Activated CD4-positive, alpha-beta T cell treated with anti-CD3 and anti-CD28 coated beads, Interleukin-2, amount 50 U/mL, for 24 hours (primary cell): ENCODE measurements at places on chromosomes 1 and 21.

GRCh38 chr1:69413129-69413528 is 154.6 kb upstream of the LRRC7 start:
- no peak for DNase-seq

DNA sequence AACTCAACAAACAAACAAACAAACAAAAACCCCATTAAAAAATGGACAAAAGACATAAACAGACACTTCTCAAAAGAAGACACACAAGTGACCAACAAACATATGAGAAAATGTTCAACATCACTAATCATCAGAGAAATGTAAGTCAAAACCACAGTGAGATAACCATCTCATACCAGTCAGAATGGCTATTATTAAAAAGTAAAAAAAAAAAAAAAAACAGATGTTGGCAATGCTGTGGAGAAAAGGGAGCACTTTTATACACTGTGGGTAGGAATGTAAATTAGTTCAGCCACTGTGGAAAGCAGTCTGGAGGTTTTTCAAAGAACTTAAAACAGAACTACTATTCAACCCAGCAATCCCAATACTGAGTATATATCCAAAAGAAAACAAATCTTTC is 94.7 kb downstream of the PLPP3 start:
- no peak for DNase-seq

- DNase-seq: no peak
Observed at GRCh38 chr21:41011951-41012366, 156.0 kb upstream of the BACE2 start.

DNA sequence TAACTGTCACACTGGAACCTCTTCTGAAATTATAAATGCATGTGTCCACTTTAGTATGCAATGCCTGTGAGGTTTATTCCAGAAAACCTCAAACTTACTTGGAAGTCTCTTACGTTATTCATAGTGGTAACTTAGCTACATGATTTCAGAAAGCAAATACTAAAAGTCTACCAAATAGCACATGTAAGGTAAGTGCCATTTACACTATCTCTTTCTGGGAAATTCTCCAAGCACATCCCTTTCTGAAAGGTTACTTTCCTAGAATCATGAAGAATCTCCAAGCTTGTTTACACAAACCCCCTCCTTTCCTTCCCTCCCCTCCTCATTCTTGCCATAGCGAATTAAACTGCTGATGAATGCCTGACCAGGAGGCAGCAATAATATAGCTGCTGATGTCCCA is 42.5 kb downstream of the RAB3GAP2 start:
- no peak for DNase-seq

DNA sequence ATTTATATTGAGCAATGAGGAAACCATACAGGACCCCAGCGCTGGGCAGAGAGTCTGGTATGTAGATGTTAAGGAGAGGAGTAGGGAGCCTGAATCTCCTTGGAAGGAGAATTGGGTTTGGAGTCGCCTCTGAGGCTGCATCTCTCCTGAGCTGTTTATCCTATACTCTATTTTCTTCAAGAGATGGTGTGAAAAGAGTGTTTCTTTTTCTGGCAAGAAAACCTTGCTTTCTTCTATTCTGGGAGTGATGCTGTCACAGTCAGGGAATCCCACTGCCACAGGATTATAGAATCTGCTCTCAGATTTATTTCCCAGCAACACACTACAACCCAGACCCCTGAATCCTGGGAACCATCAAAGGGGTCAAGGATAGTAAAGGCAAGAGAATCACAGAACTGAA is 3.3 kb downstream of the LURAP1 start:
- no peak for DNase-seq

- DNase-seq: no peak
Observed at GRCh38 chr1:234897754-234898454, 230.7 kb downstream of the TOMM20 start.

DNA sequence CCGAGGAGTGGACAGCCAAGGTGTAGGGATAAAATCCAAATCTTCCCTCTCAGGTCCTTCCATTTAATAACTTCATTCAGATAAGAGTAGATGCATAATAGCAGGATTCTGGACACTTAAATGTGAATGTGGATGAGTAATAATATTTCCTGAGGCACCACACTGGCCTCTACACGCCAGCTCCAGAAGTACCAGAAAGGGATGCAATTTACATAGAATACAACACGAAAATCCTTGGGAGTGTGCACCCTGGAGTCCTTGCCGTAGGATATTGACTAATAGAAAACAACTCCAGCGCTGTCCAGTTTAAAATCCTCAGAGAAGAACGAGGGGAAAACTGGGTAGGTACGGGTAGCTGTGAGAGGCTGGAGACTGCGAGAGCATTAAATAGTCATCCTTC is 6.9 kb downstream of the PLXNA2 start:
- no peak for DNase-seq

DNA sequence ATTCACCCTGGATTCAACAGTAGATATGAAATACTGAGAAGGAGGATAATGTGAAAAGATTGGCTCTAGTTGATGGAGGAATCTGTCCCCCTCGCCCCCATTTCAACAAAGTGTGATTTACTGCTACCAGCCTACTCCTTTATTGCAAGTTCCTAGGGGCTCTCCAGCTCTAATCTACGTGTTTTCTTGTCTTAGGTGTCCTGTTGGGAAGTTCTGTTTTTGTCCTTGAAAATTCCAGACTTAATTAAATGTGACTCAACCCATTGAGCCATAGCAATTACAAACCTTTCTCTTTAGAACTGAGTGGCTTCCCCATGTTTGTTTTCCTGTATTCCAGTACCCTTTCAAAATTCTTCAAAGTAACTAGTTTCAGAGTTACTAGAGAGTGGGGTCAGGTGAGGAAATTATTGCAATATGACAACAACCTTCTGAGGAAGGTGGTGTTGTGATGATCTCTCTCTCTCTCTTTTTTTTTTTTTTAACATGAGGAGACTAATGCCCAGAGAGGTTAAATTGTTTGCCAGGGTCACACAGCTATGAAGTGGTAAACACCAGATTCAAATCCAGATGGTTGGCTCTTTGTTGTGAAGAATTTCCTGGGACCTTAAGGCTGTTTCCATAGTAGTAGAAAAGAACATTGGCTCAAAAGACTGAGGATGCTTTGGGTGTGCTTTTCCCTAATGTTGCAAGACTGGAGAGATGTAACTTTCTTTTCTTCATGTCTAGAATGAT is 3.5 kb downstream of the RGL1 start:
- DNase-seq: no peak

- DNase-seq: no peak
Observed at GRCh38 chr1:36157115-36157903, 1.3 kb downstream of the MAP7D1 start.

DNA sequence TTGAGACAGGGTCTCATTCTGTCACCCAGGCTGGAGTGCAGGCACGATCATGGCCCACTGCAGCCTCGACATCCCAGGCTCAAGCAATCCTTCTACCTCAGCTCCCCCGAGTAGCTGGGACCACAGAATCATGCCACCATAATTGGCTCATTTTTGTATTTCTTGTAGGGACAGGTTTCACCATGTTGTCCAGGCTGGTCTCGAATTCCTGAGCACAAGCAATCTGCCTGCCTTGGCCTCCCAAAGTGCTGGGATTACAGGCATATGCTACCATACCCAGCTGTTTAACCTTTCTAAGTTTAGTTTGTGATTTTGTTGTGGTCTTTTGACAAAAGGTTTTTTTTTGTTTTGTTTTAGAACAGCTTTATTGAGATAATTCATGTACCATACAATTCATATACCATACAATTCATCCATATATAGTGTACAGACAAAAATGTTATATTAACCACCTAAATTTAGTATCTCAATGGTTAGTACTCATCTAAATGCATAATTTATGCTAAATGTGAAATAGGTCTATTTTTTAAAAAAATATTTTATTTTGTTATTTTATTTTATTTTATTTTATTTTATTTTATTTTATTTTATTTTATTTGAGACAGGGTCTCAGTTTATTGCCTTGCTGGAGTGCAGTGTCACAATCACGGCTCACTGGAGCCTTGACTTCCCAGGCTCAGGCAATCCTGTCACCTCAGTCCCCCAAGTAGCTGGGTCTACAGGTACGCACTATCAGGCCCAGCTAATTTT is 8.9 kb downstream of the ZMPSTE24 start:
- DNase-seq: no peak

GRCh38 chr21:38930853-38931252 is 125.1 kb downstream of the ETS2 start:
- no peak for DNase-seq

DNA sequence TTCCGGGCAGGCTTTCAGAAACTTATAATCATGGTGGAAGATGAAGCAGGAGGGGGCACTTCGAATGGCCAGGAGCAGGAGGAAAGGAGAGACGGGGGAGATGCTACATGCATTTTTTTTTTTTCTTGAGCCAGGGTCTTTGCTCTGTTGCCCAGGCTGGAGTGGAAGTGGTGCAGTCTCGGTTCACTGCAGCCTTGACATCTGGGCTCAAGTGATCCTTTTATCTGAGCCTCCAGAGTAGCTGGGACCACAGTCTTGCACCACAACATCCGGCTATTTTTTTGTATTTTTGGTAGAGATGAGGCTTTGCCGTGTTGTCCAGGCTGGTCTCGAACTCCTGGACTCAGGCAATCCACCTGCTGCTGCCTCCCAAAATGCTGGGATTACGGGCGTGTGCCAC is 61.6 kb downstream of the SELENOF start:
- DNase-seq: no peak

- DNase-seq: no peak
Observed at GRCh38 chr1:21667348-21668231, 1.6 kb downstream of the RAP1GAP start.

- no peak for DNase-seq
Observed at GRCh38 chr21:37363936-37364335, 2.6 kb upstream of the DYRK1A start.

DNA sequence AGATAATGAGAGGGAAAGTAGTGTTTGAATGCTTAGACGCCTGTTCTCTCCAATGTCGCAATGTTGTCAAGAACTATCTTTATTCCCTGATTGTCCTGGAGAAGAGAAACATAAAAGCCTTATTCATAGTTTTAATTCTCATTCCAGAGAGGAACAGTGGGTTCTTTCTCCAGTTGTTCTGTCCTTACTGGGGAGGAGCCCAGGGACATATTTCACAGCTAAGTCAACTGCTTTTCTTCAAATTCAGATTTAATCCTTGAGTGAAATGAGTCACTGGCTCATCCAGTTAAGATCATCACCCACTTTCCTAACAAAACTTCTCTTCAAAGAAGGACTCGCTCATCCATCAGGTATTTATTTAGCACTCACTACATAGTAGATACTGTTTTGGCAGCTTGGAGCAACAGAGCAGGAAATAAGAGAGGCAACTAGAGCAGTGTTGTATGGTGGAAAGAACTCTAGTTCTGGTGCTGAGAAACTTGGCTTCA is 365.7 kb upstream of the USP24 start:
- DNase-seq: no peak

GRCh38 chr21:41761211-41761933 is 5.5 kb downstream of the RIPK4 start:
- no peak for DNase-seq

DNA sequence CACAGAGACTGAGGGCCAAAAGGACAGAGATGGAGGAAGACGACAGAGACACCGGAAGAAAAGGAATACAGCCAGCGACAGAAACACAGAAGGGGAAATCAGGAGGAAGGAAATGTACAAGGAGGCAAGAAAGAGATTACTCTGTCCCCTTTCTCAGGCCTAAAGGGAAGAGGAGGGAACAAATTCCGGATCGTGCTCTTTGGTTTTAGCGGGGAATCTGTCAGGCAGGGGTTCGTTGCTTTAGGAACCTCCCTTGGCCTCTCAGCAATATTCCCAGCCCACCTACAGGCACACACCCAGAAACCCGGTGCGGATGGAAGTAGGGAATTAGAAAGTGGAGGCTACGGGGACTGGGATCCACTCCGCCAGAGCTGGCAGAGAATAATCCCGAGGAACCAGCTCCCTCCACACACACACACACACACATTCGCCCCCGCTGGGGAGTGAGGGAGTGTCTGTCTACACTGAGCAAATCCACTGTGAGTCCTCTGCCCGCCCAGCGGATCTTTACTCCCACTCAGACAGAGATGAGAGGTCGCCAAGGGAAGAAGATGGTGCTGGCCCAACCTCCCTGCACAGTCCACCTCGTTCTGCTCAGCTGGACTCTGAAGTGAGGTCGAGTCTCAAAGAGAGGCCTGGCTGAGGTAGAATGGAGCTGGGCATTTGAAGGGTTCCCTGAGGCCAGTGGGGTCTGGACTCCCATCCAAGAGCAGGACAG is 5.7 kb downstream of the TAL1 start:
- DNase-seq: no peak

- no peak for DNase-seq
Observed at GRCh38 chr1:183276386-183277080, 90.5 kb downstream of the LAMC2 start.

- no peak for DNase-seq
Observed at GRCh38 chr1:150909585-150910180, 16.5 kb upstream of the SETDB1 start.

DNA sequence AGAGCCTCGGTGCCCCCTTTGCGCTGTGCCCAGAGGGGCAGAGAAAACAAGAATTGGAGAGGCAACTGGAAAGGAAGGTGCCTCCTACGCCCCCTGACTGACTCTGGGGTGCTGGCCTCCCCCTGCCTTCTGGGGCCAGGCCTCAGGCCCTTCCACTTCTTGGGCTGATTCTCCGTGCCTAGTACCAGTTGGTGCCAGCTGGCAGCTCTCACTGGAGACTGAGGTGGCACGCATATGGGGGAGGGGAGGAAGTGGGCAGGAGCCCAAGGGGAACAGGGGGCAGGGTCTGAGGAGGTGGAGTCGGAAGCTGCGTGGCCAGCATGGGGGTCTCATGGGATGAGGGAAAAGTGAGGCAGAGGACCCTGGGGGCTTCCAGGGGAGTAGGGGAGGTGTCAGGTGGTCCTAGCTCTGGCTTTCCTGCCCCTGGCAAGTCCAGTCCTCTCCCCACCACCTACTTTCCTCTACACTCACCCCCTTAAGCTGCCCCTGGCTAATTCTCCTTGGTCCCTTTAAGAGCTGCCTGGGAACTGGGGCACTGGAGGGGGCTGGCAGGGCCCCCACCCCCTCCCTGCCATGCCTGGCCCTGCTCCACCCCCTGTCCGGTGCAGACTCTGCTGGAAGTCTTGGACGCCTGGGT is 6.5 kb upstream of the SEMA4A start:
- no peak for DNase-seq

- DNase-seq: peak; percentile 13
Observed at GRCh38 chr1:235697508-235697907, 47.9 kb upstream of the GNG4 start.

- no peak for DNase-seq
Observed at GRCh38 chr1:173411835-173412742, 65.0 kb upstream of the PRDX6 start.

DNA sequence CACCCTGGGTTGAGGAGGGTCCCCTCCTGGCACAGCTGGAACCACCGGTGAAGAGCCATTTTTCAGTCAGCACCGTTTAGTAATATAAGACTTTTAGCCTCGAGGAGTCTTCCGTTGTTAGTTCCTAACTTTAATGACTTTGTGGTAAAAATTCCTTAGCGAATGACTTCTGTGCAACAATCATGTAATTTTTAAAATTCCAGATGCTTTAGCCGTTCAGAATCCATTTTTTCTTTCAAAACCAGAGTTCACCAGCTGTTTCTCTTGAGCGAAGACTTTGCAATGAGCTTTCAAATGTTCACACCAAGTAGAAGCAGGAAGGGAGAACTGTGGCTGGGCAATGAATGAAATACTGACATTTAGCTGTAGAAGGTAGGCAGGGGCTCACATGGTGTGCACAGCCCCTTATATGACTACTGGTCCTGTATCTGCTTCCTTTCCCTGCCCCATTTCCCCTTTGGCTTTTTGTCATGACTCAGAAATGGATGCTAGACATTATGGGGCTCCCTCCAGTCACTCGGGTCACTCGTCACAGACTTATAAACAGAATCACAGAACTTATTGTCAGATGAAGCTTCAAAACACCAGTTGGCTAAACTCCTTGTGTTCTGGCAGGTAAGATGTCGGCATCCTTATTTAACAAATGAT is 4.1 kb downstream of the DISC1 start:
- no peak for DNase-seq
